CD4-positive, alpha-beta T cell treated with Interleukin-10 for 1 hour (primary cell): ENCODE measurements at places on chromosomes 11 and 22.

DNA sequence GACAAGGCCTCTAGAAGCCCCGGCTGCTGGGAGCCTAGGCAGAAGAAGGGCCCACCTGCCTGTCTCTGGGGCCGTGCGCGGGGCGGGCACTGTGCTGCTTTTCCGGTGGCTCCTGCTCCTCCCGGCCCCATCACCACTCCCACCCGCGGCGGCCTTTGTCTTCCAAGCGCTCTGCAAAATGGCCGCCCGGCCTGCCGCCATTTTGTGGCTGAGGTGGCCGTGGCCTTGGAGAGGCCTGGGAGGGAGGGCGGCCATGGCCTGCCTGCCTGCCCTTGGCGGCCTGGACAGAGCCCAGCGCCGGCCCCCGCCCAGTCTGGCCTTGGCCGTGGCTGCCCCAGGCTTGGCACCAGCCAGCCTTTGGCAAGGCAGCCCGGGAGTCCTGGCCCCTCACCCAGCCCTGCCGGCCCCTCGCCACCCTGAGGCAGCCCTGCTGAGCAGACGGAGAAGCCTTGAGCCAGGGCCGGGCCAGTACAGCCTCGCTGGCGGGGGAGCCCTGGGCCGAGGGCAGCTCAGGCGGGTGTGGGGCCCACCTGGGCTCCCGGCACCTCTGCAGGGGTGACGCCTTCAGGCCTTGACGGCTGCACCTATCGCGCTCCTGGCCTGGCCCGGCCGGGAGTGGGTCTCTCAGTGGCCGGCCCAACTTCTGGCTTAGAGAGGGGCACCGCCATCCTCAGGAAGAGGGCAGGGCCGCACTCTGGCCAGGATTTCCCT is 46.0 kb upstream of the PPARA start:
- DNase-seq: no peak

DNA sequence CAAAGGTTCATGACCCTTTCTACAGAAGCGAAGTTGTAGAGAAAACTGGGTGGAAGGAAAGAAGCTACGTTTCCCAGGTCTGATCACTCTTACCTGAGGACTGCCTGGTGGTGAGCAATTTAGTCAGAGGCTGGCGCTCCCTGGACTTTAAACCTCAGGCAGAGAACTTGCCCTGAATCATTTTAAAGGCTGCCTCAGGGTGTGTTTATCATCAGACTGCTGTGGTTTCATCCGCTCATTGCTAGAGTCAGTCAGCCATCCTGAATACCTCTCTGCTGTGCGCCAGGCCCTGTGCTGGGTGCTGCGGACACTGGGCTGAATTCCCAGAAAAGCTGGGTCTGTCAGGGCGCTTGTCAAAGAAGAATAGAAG is 2.7 kb downstream of the DTX4 start:
- DNase-seq: no peak

DNA sequence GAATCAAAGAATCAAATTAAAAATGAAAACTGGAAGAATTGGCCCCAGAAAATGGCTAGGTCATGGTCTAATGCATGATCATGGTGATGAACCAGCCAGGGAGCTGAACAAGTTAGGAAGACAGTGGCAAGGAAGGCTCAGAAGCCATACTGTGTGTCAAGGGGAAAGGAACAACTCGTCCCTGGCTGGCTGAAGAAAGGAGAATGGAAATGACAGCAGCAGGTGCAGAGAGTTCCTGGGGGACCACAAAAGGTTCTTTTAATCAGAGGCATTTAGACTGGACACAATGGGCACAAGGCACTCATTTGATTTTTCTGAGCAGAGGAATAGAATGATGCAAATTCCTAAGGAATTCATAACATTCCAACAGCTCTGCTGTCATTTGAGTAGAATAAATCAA is 209.9 kb downstream of the LARGE1 start:
- DNase-seq: no peak

- no peak for DNase-seq
Measured at GRCh38 chr22:41324821-41325528, 23.6 kb downstream of the ZC3H7B start.

- DNase-seq: peak; percentile 19
Measured at GRCh38 chr11:10934293-10934860, 76.5 kb upstream of the ZBED5 start.

DNA sequence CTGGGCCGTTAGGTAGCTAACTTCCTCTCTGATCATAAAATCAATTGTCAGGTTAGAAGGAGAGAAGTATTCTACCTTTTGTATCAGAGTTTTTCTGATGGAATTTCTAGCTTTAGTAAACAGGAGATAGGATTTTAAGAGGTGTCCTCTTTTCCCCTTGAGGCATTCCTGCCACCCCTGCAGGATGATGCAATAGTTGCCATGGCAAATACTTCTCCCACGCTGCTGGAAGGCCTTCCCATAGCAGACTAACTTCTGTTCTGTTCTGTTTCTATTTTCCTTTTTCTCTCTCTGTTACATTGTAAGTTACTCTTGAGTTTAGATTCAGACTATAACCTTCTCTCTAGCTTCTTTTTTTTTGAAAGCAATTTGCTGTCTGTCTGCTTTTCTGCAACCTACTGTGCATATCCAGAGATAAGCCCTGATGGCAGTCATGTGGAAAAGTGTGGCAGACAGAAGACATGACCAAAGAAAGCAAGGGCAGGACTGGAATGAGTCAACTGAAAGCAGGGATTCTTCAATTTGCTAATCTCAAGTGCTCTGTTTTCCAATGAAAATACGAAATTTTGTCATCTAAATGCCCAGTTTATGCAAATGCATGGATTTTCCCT is 679.1 kb downstream of the DLG2 start:
- no peak for DNase-seq

- no peak for DNase-seq
Measured at GRCh38 chr11:2853997-2854560, 31.5 kb downstream of the CDKN1C start.

GRCh38 chr11:73968356-73968966 is 14.2 kb downstream of the UCP2 start:
- DNase-seq: no peak

DNA sequence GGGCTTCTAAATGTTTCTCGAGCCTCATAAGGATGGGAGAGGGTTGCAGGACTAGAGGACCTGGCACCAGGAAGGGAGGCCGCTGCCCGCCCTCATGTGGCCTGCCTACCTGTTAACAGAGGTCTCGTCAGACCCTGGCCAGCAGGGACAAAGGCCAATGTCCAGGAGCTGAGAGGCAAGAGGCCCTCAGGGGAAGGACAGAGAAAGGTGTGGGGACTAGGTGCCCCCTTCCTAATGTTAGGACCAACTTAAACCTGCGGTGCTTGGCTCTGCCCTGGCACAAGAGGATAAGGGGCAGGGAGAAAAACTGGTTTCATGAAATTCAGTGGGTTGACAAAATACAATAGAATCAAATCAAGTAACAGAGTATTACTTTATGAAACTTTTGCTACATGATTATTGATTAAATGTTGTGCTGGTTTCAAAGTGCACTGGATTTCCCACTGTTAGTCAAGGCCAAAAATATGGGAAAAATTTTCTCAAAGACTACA is 20.0 kb upstream of the SYT12 start:
- DNase-seq: no peak

- DNase-seq: no peak
Measured at GRCh38 chr22:32327596-32328171, 30.0 kb upstream of the RFPL3 start.

- no peak for DNase-seq
Measured at GRCh38 chr11:127710831-127711230, 710.3 kb upstream of the KIRREL3 start.

- no peak for DNase-seq
Measured at GRCh38 chr11:2717561-2718325, 17.9 kb upstream of the KCNQ1OT1 start.

GRCh38 chr11:98090861-98091505 is 929.8 kb upstream of the CNTN5 start:
- no peak for DNase-seq

DNA sequence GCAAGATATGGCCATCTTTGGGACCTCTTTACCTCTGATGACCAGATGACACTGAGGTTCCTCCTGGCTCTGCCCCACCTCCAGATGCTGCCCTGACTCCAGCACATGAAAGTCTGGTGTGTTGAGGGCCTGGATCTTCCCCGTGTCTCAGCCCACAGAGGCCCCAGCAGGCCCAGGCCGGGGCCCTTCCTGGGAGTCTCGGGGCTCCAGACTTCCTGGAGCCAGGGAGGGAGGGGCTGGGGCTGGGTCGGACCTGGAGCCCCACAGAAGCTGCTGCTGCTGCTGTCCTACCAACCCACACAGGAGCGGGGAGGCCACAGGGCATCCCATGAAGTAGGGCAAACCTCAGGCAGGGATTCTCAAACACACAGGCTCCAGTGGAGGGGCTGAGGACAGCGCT is 32.2 kb upstream of the WNT11 start:
- DNase-seq: no peak

DNA sequence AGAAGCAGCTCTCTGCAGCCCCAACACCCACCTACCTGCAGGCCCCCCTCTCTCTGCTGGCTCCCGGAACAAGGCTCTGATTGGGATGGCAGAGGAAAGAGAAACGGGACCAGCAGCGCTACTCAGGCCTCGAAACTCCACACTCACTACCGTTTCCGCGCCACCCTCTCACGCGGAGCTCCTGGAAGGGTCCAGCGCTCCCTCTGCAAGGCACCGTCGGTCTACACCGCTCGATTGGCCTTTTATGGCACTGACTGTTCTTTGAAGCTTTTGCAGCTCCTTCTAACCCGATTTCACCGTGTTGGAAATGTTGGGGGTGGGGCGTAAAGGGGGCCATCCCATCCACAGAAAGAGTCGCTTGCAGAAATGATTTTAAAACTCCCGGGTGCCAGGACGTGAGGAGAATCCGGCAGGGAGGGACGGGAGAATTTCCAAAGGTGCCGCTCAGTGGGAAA is 323 bp upstream of the PANX1 start:
- DNase-seq: no peak

- DNase-seq: peak; percentile 33
Measured at GRCh38 chr11:44559207-44559939, 6.1 kb upstream of the CD82 start.

GRCh38 chr11:112166562-112166961 is 610 bp upstream of the TEX12 start:
- no peak for DNase-seq

DNA sequence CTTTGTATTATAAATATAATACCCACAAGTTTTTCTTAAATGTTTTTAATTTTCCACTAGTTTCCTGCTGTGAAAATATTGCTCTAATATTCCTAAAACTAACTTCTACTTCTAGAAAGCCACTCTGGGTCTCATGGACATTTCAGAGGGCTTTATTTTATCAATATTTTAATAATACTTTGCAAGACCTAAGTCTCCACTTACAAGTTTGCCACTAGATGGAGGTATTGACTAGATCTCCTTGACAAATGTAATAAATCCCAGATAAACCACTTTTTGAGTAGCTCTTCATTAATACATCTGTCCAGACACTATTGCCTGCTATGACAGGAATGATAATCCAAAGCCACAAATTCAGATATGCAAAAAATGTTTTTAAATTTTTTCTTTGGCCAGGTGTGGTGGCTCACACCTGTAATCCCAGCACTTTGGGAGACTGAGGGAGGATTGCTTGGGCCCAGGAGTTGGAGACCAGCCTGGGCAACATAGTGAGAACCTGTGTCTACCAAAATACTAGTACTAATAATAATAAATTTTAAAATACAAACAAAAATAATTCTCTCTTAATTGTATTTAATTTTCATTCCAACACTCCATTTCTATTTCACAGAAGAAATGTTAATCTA is 3.5 kb upstream of the ACAT1 start:
- peak; percentile 55 for DNase-seq

GRCh38 chr11:118430956-118431355 is 5.3 kb upstream of the KMT2A start:
- no peak for DNase-seq

DNA sequence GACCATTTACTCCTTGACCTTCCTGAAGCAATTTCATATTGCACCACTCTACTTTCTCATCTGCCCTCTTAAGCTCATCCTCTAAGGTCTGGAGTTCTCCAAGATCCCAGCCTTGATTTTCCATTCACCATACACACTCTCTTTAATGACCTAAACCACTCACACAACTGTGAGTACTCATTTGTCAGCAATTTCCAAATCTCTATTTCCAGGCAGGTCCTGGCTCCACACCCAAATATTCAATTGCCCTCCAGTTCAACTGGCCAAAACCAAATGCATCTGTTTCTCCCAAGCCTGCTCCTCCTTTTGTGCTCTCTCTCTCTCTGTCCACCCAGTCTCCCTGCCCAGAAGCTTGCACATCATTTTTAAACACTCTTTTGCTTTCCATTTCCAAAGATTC is 39.6 kb downstream of the NEU3 start:
- DNase-seq: no peak

DNA sequence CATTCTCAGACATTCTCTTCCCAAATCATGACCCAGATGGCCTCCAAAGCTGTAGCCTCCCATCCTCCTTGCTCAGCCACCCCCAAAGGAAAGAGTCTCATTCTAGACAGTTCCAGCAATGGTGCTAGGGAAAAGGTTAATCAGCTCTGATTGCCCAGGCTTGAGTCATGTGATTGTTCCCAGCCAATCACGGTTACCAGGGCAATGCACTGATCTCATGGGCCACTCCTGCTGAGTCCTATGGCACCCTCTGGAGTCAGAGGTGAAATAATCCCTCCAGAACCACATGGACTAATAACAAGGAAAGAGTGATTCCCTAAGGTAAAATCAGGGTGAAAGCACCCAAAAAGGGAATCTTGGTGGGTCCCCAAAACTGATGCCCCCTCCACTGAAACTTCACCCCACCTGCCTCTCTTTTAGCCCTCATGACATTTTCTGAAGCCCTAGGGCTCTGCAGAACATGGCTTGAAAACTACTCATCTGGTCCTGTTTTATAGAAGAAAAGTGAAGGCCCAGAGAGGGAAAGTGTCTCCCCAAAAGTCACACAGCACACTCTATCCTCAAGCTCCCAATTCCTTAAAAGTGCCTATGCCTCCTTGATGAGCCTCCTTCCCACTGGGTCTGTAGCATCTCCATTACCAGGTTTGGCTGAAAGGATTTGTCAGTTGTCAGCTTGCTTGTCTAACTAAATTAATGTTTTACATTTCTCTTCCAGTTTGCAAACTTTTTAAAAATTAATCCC is 203.7 kb downstream of the MN1 start:
- DNase-seq: no peak

DNA sequence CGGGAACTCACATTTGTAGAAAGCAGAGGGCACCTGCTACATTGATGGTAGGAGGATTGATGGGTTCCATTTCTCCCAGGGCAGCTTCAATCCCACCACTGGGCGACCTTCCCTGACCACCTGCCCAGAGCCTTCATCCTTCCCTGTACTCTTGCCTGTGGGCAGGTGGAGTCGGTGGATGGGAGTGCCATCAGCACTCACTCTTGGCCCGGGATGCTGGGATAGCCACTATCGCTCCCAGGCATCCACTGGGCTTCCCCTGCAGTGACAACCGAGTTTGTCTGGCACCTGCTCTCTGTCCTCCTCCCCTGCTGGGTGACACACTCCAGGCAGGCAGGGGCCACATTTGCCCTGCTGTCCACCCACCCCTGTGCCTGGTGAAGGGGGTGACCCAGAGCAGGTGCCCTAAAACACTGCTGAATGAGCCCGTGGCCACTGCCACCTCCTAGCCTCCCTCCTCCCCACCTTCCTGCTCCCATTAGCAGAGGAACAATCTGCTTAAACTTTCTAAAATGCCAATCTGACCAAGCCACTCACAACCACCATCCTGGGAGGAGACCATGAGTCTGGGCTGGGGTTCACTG is 604.7 kb downstream of the TBC1D22A start:
- DNase-seq: no peak
